Endodermal cell (in vitro differentiated cells): ENCODE measurements at places on chromosomes 5 and 9. TPM values are rescaled to one million over a fixed set of nuclear protein-coding genes. Genes with fewer than 3 reads are reported as not detected.

GRCh38 chr9:27722866-27723265, 149.6 kb upstream of the C9orf72 start:
- no peak for DNase-seq

DNA sequence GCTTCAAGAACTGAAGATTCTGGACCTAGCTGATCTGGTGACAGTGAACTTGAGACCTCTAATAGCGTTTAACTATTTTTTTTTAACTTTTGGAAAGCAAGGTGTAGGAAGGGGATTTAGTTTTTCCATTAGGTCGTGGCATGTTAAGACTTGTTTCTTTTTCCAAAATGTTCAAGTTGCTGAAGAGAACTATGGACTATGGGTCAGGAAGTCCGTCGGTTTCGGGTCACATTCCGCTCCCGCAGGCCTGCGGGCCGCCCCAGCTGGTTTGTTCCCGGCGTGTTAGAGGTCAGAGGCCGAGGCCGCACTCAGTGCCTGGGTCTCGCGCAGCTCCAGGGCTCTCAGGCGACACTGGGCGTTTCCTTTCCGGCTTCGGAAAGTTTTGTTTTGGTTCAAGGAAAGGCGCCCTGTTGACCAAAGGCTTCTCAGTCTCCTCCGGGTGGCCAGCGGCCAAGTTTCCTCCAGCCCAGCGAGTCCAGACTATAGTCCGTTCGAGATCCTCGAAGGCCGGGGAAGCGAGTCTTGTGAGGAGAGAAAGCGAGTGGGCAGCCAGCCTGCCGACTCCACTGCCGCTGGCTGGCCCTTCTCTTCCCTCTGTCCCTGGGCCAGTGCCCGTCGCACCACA, 586 bp upstream of the FCHO2 start:
- peak; percentile 88 for DNase-seq

WNT8A gene
- total RNA-seq, result 0.49 to 0.88 TPM (median 0.68 TPM) in 3 replicates

GRCh38 chr9:87849144-87849758, 33.4 kb upstream of the SPATA31E1 start:
- no peak for DNase-seq

- DNase-seq, result no peak
Observed at GRCh38 chr9:106800701-106801270, 62.2 kb upstream of the ZNF462 start.

SMAD5 gene
- 91.9 and 97.8 TPM in 2 replicates for total RNA-seq

DNA sequence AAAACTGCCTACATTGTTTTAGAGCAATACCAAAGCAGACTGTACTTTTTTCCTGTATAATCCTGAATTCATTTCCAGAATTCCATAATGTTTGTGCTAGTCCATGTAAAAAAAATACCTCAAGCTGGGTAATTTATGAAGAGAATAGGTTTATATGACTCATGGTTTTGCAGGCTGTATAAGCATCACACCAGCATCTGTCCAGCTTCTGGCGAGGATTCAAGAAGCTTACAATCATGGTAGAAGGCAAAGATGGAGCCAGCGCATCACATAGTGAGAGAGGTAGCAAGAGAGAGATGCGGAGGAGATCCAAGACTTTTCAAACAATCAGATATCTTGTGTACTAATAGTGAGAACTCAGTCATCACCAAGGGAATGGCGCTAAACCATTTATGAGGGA, 280.3 kb upstream of the CDH9 start:
- no peak for DNase-seq

- no peak for DNase-seq
Observed at GRCh38 chr9:35522187-35522586, 32.3 kb downstream of the RUSC2 start.

DNAI1 gene
- total RNA-seq, result 1.7 and 2.5 TPM in 2 replicates

IFNA1 gene
- total RNA-seq, result not detected in 2 replicates

DNA sequence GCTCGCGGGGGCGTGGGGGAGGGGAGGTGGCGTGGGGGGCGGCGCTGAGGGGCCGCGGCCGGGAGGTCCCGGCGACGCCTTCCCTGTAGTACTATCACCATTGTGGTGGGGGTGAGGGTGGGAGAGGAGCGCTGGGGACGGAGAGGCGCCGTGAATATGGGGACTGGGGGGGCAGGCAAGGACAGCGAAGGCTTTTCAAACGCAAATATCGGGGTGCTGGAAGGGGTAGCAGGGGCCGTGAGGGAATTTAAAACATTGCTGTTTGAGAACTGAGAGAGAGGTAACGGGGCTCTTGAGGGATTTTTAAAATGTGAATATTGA, 427 bp downstream of the RBM27 start:
- no peak for DNase-seq

IGIP gene
- total RNA-seq, result 1.7 and 2.5 TPM in 2 replicates

DNA sequence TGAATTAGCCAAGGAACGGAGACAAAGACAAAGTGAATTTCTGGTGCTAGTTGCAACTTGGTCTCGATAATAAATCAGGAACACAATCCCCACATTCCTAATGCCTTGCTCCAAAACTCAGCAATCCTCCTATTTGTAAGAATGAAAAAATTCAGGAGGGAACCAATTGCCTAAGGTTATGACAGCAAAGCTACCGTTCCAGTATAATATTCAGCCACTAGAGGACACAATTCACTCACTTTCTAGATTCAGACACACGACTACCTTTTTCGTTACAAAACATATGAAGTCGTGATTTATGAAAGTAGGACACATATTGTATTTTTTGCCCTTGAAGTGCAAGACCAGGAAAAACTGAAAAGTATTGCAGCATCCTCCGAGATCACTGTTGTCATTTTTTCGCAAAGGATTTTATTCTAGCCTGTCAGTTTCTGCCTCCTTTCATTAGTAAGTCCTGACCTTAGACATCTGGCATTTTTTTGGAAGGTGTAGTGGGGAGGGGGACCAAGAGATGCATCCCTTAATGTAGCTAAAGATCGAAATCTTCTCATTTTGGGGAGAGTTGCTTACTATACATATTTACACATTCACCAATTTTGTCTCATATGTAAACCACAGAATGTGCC, 133.1 kb downstream of the DOCK8 start:
- no peak for DNase-seq

DNA sequence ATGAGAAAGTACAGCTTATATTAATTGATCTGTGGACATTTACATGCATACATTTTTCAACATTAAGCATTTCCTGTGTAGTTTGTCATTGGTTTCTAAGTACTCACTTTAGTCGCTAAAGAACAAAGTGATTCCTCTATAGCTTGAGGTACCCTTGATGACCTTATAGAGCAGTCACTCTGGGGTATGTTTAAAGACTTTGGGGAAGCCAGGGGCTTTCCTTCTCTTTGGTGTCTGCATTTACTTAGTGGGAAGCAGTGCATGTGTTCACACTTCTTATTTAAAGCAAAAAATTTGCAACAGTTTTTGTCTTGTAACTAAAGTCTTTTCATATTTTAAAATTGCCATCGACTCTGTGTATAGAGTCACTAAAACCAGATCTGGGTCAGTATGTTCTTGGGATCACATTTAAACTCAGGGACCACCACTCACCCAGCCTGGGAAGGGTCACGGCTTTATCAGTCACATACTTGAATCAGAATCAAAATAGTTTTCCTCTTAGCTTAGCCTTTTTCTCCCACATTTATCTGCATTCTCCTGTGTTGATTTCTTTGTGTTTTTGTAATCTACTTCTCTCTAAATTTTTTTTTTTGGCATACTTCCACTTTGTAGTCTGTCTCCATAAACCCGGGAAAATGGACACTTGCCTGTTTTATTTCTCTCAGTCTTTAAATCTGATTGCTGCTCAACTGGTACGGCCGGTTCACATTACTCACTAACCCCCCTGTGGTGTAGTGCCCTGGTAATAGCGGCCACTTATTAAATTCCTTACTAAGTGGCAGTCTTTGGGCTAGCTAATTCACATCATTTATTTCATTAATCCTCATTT, 143.9 kb upstream of the FBN2 start:
- peak; percentile 59 for DNase-seq

GRCh38 chr9:106283769-106284168, 579.2 kb upstream of the ZNF462 start:
- DNase-seq, result no peak

GPX8 gene
- 45.0 to 68.9 TPM (median 64.8 TPM) in 3 replicates for total RNA-seq

DNA sequence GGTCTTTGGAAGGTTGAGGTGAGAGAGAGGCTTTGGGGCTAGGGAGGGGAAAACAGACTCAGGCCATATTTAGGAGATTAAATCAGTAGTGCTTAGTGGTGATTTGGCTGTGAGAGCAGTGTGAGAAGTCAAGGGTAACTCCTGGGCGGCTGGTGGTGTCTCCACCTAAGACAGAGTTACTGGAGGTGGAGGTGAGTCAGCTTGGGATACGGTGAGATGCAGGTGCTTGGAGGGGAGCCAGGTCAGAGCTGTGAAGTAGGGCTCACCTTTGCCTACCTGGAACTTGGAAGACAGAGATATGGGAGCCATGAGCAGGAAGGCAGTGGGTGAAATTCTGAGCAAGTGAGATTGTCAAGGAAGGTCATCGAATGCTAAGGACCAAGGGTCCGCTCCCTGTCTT, 24.5 kb downstream of the RGS3 start:
- peak; percentile 23 for DNase-seq

C9orf50 gene
- not detected in 2 replicates for total RNA-seq

COL23A1 gene
- total RNA-seq, result 50.2 to 61.6 TPM (median 52.1 TPM) in 3 replicates

DPM2 gene
- total RNA-seq, result 33.0 to 49.0 TPM (median 45.7 TPM) in 3 replicates

GPX3 gene
- 43.5 to 54.4 TPM (median 47.1 TPM) in 3 replicates for total RNA-seq

GRCh38 chr5:152488869-152489268, 83.8 kb upstream of the NMUR2 start:
- DNase-seq, result no peak

GRCh38 chr5:76583163-76584047, 39.8 kb downstream of the F2RL2 start:
- no peak for DNase-seq

DNA sequence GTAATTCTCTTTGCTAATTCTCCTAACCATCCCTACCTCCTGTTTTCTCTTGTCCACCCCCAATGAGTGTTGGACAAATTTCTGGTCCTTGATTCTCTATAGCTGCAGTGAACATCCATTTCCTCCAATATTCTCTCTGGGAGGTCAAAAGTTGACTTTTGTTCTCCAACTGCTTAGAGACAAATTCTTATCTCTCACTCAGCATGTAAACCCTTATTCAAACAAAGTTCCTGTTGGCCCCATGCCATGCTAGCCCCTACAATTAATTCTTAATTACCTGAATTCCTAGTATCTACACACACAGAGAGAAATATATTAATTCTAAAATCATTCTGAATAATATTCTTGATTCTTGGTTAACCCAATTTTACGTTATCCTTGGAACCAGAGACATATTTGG, 472.9 kb upstream of the ACTBL2 start:
- DNase-seq, result no peak

DNA sequence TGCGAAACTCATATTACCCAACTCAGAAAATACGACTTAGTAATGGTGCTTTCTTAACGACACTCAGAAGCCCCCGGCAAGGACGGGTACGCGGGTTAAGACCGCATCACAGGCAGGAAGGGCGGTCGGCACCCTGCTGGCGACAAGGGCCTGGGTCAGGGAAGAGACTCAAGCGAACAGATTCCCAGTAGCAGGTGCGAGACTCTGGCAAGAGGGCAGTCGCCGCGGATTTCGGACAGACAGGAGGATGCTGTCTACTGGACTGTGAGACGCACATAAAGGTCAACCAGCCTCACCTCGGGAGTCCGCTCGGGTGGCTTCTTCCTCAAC, 398 bp downstream of the RAPGEF6 start:
- DNase-seq, result peak; percentile 93

GRCh38 chr5:118407958-118408357, 580.4 kb downstream of the DTWD2 start:
- no peak for DNase-seq

DNA sequence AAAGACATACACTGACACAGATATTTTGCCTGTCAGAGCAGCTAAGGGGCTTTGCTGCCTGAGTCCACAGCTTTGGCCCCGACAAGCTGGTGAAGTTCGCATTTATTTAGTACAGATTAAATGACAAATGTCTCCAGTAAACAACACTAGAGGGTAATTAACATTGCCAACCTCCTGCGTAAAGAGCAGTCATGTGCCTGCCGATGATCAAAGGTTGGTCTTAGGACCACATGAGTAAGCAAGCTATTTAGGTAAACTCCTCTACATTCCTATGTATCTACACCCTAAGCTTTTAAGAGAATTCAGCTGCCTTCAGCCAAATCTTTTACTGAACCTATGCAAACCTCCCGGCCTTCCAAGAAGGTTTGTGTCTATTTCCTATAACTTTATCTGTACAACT, 73.0 kb upstream of the PJA2 start:
- no peak for DNase-seq
